ENCODE measurements at places on chromosomes 12 and 14. TPM values are rescaled to one million over a fixed set of nuclear protein-coding genes. Genes with fewer than 3 reads are reported as not detected.

GRCh38 chr14:64554556-64554955, 4.8 kb downstream of the PPP1R36 start:
- DNase-seq: no peak

GRCh38 chr14:99928963-99929362, 135.8 kb downstream of the EML1 start:
- no peak for DNase-seq

RBP5 gene
- total RNA-seq: 1.2 TPM

GRCh38 chr12:42325326-42325652, 605 bp downstream of the ZCRB1 start:
- DNase-seq: no peak

MMP14 gene
- 3.0 TPM for total RNA-seq

TAS2R7 gene
- total RNA-seq: not detected

DNA sequence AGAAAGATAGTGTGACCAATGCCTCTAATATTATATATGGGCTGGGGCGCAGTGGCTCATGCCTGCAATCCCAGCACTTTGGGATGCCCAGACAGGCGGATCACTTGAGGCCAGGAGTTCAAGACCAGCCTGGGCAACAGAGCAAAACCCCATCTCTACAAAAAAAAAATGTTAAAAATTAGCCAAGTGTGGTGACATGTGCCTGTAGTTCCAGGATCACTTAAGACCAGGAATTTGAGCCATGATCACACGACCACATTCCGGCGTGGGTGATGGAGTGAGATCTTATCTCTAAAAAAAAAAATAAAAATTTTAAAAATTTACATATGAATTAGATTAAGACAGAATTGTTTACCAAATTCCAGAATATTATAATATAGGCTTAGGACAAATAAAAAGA, 12.0 kb downstream of the TM7SF3 start:
- no peak for DNase-seq

DNA sequence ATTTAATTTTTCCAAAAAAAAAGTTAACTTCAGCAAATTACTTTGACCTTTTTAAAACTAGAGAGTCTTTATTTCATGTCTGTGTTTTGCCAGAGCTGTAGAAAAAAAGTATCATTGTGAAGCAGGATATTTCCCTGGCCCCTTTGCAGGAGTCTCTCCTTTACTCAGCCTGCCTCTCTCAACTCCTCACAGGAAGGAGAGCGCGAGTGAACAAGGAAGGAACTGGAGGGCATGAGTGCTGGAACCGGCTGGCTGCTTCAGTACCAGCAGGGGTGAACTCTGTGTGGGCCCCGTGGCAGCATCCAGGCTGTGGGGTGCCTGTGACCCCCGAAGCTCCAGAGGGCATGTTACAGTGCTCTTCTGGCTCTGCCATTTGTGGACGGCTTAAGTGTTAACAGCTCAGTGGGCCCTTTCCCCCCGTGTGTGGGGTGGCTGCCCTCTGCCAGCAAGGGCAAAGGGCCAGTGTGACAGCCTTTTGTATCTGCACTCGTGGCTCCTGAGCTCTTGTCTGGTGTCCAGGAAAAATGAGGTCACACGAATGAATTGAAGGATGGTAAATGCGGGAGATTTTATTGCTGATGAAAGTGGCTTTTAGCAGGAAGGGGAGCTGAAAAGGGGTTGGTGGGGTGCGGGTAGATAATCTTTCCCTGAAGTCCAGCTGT, 76.6 kb upstream of the KCNH3 start:
- DNase-seq: no peak

DNA sequence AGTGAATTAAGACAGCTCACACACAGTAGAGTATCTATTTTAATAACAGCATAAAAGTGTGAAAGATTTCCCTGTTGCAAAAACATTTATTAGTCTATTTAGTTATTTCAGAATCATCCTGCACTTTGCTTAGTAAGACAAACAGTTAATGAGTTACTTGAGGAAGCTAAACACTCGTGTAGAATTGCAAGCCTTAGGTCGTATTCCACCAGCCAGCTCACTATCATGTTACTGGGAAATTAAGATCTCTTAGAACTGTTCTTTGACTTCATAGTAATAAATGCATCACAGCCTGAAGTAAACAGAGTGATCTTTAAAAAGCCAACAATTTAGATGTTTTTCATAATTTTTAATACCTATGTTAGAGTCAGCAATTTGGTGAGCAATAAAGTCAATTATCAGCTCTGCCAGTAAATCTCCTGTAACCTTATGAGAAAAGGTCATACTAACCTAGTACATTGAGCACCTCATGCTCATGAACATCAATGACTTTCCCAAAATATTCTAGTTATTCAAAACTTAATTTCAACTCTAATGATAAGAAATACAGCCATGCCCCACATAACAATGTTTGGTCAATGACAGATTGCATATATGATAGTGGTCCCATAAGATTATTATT, 26.7 kb upstream of the ETNK1 start:
- no peak for DNase-seq

KLRB1 gene
- 63.2 TPM for total RNA-seq

DNA sequence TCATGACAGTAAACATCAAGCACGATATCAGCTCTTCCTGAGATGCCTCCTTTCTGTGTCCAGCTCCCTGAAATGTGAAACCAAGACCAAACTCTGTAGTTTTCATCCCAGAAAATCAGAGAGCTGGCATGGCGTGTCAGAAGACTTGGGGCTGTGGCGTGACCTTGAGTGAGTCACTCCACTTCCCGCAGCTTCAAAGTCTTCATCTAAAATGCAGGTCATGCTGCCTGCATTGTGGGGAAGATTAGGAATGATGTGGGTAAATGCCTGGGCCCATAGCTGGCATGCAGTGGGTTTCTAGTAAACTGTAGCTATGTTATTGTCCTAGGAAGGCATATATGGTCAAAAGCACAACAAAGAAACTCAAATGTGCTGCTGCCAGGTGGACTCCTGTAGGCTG, 28.8 kb downstream of the OAS2 start:
- DNase-seq: no peak

- DNase-seq: no peak
Measured at GRCh38 chr14:88746052-88746451, 46.7 kb downstream of the EML5 start.

TESPA1 gene
- 287 TPM for total RNA-seq

GPR137C gene
- not detected for total RNA-seq

- DNase-seq: no peak
Measured at GRCh38 chr12:64883264-64884163, 59.1 kb downstream of the TBC1D30 start.

CLEC6A gene
- not detected for total RNA-seq

GRCh38 chr12:50087995-50088394, 2.9 kb downstream of the SMARCD1 start:
- no peak for DNase-seq

DNA sequence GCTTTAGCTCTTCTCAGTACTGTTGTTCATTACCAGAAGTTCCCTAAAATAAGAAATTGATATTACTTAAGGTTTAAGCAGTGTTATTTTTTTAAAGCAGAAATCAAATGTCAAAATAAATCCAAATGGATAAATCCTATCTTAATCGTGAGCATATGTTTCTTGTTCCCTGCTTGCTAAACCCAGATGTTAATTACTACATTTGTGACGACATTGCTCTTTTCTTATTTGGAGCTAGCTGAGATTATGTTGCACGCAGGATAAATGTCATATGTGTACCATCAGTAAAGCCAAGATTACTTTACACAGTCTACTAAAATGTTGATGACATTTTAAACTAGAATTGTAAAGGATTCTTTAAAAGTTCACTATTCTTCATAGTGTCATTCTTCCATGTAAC, 157.5 kb downstream of the PLCZ1 start:
- DNase-seq: no peak

THAP2 gene
- 13.1 TPM for total RNA-seq

GRCh38 chr12:120847392-120847791, 56.8 kb downstream of the SPPL3 start:
- no peak for DNase-seq

DNA sequence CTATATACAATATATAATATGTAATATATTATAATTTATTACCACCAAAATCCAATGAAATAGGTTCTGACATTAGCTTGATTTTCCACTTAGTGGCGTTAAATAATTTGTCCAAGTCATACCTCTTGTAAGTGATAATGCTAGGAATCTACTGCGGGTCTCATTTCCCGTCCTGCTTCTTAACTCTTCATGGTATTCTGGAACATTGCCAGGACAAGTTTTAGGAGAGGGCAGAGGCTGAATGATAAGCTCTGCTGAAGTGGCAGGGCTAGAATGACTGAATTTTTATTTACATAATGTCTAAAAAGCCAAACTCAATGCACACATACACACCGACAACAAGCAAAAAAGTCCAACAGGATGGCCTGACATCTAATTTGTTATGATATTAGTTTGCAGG, 70.4 kb upstream of the PTPRQ start:
- no peak for DNase-seq

DNA sequence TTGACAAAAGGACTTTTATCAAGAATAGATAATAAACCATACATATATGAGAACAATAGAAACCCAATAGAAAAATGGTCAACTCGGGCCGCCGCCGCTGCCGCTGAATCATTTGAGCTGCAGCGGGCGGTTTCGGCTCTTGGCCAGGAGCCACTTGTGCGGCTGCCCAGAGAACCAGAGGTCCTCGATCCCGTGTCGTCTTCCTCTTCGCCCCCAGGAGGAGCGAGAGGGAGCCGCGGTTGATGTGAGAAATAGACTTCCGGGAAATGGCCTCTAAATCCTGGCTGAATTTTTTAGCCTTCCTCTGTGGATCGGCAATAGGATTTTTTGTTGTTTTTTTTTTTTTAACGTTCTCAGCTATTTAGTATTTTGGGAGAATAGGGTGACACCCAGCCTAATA, 44.8 kb downstream of the CPSF6 start:
- DNase-seq: no peak

DNA sequence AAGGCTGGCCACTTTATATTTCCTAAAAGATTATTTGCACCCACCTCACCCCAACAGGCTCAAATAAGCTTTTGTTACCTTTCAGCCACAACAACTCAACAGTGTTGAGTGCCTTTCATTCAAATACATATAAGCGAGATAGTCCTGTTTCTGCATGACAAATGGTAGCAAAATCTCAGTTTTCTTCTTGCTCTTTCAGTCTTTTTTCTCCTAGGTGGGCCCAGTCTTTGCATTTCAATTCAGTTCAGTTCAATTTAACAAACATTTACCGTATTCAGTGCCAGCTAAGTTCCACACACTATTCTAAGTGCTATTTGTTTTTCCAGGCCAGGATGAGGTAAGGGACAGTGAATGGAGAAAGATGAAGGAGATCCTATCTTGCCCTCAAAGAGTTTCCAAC, 25.9 kb upstream of the BMP4 start:
- no peak for DNase-seq

DNA sequence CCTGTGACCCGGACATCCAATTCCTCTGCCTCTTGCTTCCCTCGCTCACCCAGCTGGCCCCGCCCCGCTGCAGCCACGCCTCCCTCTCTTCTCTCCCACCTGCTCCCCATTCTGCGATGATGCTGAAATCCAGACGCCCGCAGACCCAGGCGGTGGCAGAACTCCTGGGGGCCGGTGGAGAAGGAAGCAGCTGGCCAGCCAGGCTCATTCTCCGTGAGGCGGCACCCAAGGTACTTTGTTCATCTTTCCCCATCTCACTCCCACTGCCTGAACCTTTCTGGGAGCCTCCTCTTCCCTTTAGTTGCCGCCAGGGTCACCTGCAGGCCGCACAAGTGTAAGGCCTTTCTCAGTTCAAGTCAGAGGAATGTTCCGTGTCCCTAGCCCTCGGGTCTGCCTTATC, 35.7 kb downstream of the FOXN4 start:
- DNase-seq: no peak

DNA sequence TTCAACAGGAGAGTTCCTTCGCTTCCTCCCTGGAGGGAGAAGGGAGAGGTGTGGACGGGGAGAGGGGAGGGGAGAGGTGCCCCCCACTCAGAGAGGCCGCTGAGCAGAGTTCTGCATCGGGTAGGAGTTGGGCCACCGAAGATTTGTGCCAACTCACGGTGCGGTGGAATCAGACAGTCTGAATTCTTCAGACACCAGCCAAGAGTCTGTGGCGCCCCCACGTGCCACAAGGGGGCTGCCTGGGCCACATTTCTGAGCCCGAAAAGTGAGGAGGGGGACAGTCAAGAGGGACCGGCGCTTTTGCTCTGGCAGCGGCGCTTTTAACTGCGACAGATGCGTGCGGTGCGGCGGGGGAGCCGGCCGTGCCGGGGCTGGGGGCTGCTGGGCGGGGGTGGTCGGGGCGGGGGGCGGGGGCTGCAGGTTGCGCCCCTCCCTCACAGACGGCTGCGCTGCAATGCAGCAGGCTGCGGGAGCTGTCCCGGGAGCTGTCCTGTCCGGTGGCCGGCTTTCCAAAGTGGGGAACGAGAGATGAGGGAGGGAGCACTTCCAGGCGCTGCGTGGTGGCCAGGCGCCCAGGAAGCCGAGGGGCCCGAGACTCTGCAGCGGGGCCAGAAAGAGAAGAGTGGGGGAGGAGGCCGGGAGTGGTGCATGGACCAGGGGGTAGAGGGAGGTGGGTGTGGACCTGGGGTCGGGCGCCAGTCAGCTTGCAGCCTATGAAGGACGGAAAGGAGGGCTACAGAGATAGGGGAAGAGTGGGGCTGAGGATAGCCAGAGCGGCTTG, 975 bp upstream of the RTL1 start:
- peak; percentile 3 for DNase-seq

PTPRB gene
- not detected for total RNA-seq

ART4 gene
- total RNA-seq: not detected

GABARAPL1 gene
- total RNA-seq: 36.3 TPM

OASL gene
- total RNA-seq: 9.7 TPM

DNA sequence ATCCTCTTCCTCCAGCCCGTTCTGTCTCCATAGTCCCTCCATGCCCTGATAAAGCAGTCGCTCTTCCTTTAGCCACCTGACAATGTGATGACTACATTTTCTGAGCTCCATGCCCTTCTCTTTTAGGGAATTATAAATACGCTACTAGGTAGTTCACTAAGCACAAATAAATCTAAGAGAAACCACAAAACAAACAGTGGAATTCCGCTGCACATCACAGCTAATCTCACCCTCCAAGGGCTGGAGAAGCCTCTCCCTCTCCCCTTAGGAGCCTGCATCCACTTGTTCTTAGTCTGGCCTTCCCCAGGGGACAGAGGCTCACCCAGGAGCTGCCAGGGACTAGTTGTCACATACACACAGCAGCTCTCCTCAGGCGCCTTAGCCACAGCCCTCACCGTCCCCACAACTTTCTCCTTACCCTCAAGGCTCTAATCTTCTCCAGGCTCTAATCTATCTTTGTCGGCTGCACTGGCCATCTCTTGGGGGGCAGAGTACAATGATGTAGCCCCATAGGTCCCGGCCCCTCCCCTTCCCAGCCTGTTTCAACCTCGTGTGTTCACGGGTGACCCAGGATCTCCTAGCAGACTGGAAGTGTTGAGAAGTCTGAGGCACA, 55.9 kb upstream of the GPR68 start:
- no peak for DNase-seq

All from CD4-positive, alpha-beta memory T cell (primary cell).